NCI-H510A (cell line): ENCODE measurements at places on chromosomes 5 and 9.
A peak's percentile ranks its signal among the peaks of the same experiment; 100 is the strongest.

DNA sequence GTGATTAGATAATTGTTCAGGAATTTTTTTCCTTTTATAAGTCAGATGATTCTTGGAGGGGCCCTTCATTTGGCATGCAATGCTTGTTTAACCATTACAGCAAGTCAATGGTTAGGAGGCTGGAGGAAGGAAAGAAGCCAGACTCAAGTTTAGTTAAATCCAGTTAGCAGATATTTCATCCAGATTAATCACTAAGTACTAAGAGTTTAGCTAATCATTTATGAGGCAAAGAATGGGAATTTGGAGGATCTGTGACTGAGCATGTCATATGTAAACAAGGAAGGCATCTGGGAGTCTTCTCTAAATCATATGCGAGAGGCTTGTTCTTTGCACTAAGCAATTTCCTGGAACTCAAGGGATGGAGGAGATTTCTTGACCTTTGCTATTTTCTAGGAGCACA is 145.3 kb upstream of the SGCD start:
- DNase-seq, result no peak

GRCh38 chr9:14326264-14326826 is 12.4 kb upstream of the NFIB start:
- DNase-seq, result peak; percentile 90

DNA sequence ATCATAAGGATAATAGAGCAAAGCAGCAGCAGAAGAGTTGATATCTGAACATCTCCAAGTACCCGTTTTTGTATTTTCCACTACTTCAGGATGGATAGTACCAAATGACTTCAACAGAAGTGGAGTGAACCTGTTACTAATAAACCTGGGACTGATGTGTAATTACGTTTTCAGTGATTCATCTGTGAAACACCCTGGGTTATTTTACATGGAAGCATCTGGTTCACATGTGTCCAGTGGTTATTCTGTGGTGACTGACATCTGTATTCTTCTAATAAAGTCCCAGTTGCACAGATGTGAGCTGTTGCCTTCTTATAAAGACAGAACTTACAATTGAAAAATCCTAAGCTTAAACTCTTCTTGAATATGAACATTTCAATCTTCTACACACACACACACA is 139.7 kb upstream of the VCAN start:
- DNase-seq, result no peak

- no peak for DNase-seq
Observed at GRCh38 chr5:122439645-122440044, 127.6 kb downstream of the SNCAIP start.

DNA sequence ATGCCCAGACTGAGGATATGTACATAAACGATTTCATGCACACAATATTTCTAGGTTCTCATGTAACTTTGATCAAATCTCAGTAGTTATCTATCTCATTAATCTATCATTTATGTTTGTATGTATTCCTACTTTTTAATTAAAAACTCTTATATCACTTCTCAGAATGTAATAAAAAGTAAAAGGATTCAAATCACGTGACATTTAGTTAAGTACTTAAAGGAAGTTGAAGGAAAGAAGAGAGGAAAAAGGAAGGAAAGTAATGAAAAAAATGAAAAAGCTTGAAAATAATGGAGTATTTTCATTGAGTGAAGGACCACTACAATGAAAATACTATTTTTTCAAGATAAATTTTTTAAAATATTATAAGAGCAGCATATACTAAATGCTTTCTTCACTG is 535.3 kb downstream of the PRDM9 start:
- DNase-seq, result no peak

DNA sequence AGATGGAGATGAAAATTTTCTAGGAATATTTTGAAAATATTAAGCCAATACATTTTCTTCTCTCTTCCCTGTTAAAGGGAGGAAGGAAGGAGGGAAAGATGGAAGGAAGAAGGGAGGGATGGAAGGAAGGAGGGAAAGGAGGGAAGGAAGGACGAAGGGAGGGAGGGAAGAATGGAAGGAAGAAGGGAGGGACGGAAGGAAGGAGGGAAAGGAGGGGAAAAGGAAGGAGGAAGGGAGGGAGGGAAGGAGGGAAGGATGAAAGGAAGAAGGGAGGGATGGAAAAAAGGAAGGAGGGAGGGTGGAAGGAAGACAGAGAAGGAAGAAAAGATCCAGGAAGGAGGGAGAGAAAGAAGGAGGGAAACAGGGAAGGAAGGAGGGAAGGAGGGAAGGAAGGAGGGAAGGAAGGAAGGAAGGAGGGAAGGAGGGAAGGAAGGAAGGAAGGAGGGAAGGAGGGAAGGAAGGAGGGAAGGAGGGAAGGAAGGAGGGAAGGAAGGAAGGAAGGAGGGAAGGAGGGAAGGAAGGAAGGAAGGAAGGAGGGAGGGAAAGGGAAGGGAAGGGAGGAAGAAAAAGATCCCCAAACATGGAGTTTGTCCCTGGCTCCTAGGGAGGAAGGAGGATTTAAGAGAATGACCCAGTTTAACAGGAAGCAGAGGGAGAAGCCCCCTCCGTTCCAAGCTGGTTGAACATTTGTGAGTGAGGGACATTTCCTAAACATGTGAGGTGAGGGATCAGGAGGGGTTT is 70.3 kb upstream of the NEURL1B start:
- DNase-seq, result no peak

DNA sequence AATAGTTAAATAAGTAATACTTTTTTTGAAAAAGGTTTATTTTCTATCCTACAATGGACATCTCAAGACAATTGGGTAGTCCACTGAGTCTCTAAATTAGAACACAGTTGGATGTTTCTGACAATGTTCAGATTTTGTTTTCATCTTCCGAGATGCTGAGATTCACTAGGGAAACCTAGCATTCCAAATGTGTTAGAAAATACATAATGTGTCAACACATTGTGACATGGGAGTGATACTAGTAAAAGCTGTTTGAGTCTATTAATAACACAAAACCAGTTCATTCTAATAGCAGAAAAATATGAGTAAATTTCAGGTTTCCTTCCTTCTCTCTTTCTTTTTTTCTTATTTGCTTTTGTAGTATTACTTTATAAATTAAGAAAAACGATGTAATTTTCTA is 68.2 kb upstream of the CDH10 start:
- no peak for DNase-seq

- DNase-seq, result no peak
Observed at GRCh38 chr9:69030851-69031645, 4.5 kb upstream of the FXN start.

DNA sequence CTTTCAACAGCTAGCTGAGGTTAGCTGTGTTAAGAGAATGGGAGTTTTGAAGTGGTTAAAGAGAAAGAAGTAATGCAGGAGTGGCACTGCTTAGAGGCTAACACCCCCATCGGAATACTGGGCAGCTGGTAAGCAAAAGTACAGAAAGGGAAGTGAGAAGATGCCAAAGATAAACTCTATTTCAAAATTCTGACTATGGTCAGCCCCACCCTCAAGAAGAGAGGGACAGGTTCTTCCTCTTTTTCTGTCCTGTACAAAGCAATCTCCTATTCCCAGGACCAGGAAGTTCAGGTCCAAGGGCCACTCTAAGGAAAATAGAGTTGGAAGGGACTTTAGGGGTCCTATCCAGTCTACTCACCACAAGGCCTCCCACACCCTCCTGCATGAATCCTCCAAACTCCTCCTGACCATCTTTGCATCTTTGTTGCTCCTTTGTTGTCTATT is 45.9 kb upstream of the JAK2 start:
- no peak for DNase-seq

- no peak for DNase-seq
Observed at GRCh38 chr9:84374516-84374915, 34.0 kb upstream of the SLC28A3 start.

DNA sequence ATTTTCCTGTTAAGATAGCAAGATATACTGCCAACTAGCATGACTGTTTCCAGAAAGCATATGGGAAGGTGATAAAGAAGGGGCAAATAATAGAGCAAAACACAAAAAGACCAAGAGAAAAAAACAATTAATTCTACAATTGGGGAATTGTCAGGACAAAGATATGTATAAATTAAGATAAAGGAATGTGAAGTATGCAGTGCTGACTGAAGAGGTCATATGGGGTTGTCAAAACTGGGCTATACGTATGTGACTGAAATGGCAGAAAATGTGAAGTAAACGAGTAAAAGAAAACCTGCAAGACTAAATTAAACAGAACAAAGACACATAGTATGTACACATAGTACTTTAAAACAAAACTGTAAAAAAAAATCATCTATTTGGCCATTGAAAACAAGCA is 222.3 kb downstream of the ARL15 start:
- no peak for DNase-seq

GRCh38 chr5:161373345-161373707 is 173.2 kb downstream of the GABRB2 start:
- no peak for DNase-seq

DNA sequence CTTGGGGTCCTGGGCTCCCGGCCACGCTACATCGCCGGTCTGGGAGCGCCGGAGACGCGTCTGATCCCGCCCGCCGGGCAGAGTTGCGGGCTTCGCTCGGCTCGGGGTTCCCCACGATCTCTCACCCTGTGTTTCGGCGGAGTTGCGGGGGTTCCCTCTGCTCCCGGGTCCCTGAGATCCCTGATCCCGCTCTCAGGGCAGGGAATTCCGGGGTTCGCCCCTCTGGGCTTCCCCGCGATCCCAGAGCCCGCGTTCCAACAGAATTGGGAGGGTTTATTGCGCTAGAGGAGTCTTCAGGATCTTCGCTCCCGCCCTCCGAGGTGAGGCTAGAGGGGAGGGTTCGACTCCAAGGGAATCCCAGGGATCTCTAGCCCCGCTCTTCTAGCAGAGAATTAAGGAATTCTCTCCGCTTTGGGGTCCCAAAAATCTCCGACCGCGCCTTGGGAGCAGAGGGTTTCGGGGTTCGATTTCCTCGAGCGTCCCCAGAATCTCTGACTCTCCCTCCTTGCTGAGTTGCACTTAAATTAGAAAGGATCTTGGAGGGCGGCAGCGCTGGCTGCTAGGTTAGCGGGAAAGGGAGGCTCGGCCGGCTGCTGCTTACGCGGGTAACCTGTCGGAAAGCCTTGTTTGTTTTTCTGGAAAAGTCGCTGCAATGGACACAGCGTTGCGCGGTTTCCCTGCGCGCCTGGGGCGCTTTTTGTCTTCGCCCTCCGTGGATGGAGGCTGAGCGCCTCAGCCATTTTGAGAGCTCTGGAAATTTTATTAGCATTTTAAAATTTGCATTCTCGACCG is 1.3 kb downstream of the DMRT1 start:
- no peak for DNase-seq

- DNase-seq, result no peak
Observed at GRCh38 chr5:170251462-170251861, 18.7 kb downstream of the C5orf58 start.

DNA sequence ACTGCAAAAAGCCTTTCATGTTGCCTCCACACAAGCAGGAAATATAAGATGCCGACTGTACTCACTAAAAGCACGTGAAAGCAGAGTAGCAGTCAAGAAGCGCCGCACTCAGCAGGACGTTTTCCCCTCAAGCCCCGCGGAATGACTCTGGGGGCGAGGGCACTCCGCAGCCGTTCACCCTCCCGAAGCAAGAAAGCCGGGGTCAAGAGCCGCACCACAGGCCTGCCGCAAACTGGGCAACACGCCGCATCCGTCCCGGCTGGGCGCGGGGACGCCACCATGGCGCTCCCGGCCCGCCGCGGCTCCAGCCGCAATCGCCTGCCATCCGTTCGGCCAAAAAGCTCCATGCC is 364 bp downstream of the RPS6 start:
- DNase-seq, result no peak

- no peak for DNase-seq
Observed at GRCh38 chr9:84325347-84325973, 15.1 kb downstream of the SLC28A3 start.

GRCh38 chr5:87541033-87541432 is 128.3 kb upstream of the CCNH start:
- no peak for DNase-seq

- peak; percentile 57 for DNase-seq
Observed at GRCh38 chr5:14144586-14145434, 1.7 kb downstream of the TRIO start.

DNA sequence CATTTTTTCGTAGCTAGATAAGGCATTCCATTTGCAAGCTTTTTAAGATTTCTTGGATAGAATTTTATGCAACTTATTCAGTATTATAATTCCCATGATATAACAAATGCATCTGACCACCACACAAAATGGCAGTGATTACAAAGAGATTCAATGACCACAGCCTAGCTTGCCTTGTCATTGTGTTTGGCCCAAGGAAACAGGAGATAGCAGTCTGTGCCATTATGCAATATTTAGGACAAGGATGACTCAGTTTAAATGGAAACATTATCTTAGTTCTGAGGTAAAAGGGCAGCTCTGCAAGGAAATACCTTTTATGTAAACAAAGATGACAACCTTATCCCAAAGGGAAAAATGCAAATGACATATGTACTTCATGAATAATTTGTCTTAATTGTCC is 89.8 kb downstream of the NUDT12 start:
- no peak for DNase-seq

- DNase-seq, result no peak
Observed at GRCh38 chr5:36692791-36693763, 86.7 kb downstream of the SLC1A3 start.

- DNase-seq, result no peak
Observed at GRCh38 chr5:20470997-20471396, 483.0 kb upstream of the CDH18 start.

GRCh38 chr5:96896806-96897205 is 20.5 kb downstream of the ERAP2 start:
- DNase-seq, result no peak

DNA sequence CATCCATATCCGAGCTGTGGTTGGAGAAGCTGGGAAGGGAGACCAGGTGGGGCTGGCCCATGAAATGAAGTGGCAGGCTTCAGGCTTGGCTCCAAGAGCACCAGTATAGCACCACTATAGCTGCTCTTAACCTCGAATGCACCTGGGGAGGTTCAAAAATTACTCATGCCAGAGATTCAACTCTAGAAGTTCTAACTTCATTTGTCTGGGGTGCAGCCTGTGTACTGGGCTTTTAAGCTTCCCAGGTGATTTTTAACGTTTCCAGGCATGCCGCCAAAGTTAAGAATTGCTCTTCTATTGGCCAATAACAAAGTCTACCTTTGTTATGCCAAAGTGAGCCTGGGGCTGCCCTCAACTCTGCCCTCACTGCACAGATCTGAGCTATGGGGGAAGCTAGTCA is 458 bp downstream of the PRSS3 start:
- DNase-seq, result no peak

DNA sequence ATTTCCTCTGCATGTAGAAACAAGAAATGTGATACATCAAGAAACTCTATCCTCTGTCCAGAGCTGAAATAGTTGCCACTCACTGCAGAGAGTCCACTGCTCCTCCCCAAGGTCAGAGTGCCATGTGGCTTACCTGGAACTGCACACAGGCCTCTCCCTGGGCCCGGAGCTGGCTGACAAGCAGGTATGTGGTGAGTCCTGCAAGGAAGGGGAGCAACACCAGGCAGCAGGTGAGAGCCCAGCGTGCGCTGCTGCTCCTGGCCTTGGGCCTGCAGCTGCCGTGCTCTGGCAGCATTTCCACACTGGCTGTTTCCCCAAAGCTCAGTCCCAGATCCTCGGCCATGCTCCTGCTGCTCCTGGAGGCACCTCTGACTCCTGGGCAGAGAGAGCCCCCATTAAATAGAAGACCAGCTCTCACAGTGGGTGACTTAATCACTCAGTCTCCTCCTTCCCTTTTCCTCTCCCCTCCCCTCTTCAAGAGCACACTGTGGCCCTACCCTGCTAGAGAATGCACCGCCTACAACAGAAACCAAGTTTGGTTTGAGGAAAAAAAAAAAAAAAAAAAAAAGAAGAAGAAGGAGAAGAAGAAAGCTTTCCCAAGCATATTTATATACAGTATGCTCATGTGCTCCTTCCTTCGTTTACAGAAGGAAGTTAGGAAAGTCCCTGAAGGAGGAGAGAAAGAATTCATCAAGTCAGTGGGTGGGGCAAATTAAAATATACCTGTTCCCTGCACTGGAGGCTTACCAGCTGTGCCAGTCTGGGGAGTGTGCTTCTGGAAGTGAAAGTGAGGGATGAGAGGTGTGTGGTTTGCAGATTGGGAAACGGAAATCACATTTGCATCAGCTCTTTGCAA is at the start of gene TNFSF15:
Gene TNFSF15, minus strand, starts transcription at position 370 of the 856 bp plus-strand sequence. Its CDS starts 27 bp downstream, at position 343.
- peak; percentile 87 for DNase-seq
